Stimulated activated CD4-positive, alpha-beta T cell treated with anti-CD3 and anti-CD28 coated beads, Interleukin-15, amount 100 ng/mL, for 24 hours (primary cell): ENCODE measurements at places on chromosomes 1 and 21.

- no peak for DNase-seq
These were observed 77.7 kb downstream of the ST6GALNAC5 start for GRCh38 chr1:76944942-76945341.

DNA sequence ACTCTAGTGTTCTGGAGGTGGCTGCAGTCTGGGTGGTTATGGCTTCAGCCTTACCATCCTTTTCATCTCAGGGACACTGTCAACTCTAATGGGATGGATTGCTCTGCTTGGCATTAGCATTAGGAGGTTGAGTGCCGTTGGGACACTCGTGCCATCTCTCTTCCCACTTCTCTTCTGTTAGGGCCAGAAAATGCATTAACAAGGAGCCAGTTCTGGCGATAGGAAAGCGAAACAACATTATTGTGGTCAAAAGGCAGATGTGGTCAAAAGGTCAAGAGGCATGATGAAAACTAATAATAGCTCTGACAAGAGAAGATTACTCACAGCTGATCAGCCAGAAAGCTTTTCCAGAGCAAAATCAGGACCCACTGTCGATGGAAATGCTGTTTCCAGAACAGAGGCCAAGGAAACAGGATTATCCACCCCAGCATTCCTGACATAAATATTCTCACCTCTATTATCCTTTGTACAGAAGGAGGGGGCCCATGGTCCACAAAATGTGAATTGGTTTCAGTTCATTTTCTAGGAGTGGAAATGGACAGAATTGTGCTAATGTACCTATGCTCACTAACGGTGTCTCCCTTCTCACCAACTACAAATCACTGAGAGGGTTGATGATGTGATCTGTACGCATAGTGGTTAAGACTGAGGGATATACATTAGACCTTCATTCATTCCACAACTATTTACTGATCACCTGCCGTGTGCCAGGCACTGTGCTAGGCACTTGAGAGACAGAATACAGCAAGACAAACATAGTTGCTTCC is 72.0 kb downstream of the ST6GALNAC5 start:
- DNase-seq: no peak

DNA sequence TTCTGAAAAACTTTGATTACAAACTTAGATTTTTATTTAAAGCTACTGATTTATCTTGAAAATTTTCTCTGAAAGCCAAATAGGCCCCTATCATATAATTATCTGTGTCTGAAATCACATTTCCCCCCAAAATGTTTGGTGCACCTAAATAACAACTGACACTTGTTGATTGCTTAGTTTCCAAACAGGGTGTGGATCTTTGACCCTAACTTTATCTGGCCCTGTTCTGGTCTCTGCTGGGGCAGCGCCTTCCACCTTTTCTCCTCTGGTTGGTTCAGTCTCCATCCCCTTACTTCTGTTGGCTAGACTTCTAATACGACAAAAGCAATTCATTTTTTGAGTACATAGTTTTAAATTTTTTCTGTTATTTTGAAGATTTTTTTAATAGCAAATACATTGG is 10.2 kb upstream of the OTUD7B start:
- DNase-seq: no peak

DNA sequence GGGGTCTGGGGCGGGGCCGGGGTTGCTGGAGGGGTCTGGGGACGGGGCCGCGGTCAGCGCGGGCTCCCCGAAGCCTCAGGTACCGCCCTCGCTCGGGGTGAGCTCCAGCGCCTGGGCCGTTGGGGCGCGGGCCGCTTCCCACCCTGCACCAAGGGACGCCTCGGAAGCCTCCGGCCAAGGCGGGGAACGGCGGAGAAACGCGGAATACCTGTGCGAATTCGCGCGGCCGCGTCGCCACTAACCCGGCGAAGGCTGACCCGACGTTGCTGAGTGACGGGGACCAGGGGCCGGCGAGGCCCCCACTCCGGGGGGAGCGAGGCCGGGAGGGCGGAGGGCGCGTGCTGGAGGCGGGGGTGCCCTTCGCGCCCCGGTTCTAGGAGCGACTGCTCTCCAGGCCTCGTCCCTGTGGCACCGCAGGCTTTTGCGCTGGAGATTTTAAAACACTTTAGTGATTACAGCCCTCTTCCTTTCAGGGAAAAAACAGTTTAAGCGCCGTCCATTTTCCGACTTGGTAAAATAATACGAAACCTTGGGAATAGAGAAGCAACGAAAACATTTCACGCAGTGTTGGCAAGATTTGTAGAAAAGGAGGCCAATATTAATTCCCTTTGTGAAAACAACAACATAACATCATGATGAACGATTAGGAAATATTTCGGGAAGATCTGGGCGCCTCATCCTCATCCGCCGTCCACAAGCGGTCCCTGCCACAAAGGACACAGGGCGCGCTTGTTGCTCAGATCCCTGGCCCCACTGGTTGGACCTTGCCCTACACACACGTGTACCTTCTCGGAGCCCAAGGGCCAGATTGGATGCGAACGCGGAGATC is 971 bp upstream of the GNG4 start:
- DNase-seq: peak; percentile 24

- no peak for DNase-seq
These were observed 94.6 kb downstream of the FGGY start for GRCh38 chr1:59391212-59392179.

- no peak for DNase-seq
These were observed 148.6 kb downstream of the TIAM1 start for GRCh38 chr21:31195334-31196015.

GRCh38 chr1:228446852-228447251 is 30.2 kb upstream of the TRIM17 start:
- DNase-seq: no peak

DNA sequence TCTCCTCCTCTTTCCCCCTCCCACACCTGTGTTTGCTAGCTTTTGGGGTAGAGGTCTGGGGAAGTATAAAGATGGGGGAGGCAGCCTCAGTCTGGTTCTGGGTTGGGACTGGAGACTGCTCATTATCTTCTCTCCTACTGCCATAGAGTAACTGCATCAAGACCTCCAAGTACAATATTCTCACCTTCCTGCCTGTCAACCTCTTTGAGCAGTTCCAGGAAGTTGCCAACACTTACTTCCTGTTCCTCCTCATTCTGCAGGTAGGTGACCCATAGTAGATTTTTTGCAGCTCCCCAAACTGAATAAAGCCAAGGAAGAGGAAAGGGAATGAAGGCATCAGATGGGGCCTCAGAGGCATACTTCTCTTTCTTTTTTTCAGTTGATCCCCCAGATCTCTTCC is 5.3 kb downstream of the ATP8B2 start:
- DNase-seq: no peak

DNA sequence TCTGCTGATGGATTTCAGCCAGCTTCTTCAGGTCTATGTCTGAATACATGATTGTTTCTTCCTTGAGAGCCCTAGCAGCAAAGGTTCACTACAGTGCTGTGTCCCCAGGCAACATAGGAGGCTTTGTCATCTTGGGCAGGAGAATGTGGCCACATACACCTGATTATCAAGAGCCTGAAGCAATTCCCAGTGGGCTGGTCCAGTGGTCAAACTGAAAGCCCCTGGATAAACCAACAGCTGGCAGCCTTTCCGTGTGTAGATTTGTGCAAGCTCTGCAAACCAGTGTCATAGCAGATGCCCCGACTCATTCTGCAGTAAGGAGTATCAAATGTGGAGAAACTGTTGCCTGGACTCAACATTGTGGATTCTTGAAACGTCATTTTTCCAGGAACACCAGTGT is 2.3 kb upstream of the GIPC2 start:
- no peak for DNase-seq

GRCh38 chr1:108063703-108064102 is 98.7 kb upstream of the VAV3 start:
- no peak for DNase-seq

DNA sequence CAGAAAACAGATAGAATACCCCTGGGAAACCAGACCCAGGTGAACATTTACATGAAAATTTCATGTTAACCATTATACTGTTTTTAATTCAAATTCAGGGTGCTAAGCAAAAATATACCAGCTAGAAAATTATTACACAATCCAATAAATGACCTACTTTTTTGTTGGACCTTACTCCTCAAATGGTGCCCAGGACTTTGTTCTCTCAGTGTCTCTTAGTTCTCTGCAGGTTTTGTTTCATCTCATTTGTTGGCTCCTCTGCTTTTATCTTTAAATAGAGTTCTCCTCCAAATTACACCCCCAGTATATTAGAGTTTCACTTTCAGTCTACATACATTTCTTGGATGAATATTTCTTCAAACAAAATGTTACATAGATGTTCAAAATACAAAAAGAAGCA is 314.8 kb downstream of the TPR start:
- no peak for DNase-seq

- no peak for DNase-seq
These were observed 172.2 kb downstream of the CHRM3 start for GRCh38 chr1:239558559-239558958.

GRCh38 chr1:67791261-67791660 is 42.0 kb downstream of the GNG12 start:
- no peak for DNase-seq

DNA sequence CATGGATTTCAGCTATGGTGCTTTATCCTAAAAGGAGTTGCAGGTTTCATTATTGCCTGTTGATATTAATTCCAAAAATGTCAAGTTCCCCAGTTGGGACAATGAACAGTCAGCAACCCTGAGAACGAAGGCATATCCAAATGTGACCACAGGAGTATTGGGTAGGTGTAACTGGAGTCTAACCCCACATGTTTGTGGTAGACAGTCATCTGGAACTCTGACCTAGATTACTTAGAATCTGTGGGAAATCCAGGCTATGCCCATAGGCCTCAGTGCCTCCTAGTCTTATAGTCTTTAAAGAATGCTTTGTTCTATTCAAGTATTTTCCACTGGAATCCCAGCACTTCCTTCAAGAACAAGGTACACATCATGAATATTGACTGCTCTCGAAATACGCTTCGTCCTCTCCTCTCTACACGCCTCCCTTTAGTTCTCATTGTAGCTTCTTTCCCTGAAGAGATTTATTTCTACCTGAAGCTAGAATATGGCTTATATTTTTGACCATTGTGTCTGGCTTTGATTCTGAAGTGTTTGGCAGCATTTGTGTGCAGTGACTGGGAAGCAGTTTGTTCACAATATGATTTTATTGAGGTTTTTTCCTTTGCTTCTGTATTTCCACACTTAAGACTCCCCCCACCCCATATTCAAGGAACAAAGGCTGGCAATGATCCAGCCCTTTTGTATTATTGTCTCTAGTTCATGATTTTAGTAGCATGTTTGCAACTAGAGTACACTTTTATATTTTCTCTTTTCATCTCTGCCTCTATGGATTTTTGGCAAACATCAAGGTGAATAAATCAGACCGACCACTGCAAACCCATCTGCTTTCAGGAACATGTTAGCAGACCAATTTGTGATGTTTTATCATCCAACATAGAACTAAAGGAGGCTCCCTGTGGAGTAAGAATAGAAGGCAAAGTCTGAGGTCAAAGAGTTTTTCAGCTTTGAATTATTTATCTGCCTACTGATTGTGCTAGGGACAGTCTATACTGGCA is 178.6 kb downstream of the GPR52 start:
- no peak for DNase-seq
